Dorsolateral prefrontal cortex (tissue), 122 donors: ENCODE measurements at places on chromosomes 12 and 14.

DNA sequence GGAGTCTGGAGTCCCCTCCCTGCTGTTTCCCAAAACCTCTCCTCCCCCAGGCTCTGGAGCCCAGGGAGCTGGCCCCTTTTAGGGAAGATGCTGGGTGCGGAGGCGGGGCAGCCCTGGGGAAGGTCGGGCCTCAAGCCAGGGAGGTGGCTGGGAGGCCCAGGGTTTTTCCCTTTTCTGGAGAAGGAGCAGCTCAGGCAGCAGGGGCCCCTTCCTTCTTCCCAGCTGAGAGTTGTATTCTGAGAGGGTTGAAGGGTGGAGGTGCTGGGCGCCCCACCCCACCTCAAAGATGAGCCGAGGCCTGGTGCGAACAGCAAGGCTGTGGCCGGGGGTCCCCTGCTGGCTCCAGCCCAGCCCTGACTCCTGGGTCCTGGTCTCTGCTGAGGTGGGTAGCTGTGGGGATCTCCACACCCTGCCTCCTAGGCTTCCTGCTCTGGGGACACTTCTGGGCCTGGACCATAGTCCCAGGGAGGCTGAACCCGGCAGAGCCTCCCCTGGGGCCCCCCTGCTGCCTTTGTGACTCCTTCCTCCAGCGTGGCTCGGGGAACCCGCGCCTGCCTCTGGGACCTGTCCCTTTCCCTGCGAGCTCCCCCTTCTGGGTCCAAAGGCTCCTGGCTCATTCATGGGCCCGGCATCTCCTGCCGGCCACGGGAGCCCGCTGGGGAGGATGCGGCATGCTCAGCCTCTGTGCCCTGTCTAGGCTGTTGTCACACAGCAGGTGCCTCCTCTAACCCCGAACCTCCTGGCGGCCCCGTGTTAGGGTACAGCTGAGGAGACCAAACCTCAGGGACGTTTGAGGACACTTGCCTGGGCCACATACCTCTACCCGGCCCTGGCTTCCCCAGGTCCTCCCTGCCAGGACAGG is 4.4 kb downstream of the TRMT61A start:
- no peak for DNase-seq

GRCh38 chr12:39553476-39553875 is 66.1 kb downstream of the ABCD2 start:
- no peak for DNase-seq

GRCh38 chr12:124418791-124419190 is 123.9 kb downstream of the RFLNA start:
- no peak for DNase-seq

DNA sequence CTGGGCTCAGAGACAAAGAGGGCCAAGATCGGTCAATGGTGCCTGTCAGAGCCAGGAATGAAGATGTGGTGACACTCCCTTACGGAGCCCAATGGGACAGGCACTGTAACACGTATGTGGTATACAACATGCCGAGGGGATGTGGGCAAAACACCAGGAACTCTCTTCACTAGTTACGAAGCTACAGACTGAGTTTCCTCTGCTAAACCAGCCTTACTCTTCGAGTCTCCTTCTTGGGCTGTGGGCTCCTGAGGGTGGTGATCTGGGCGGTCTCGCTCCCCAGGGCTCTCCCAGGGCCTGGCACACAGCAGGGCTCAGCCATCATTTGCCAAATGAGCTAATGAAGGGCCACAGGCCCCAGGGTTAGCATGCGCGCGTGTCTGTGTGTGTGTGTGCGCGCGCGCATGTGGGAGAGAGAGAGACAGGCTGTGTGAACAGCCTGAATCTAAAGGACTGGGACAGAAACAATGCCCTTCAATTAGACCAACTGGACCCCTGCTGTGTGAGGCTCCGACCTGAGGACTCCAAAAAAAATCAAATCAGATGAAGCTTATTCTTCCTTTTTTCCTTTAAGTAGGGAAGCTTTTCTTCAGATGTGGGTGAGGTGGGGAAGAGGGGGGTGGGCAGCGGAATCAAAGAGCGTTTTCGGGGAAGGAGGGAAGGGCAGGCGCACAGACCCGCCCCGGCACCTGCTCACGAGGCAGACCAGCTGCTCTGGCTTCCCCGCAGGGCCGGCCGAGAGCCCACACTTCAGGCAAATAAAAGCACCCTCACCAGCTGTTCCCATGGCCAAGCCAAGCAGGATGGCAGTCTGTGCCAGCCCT is 42.5 kb downstream of the CCDC88C start:
- DNase-seq: peak; percentile 68

- no peak for DNase-seq
Observed at GRCh38 chr12:12436831-12437345, 80.0 kb downstream of the BORCS5 start.

DNA sequence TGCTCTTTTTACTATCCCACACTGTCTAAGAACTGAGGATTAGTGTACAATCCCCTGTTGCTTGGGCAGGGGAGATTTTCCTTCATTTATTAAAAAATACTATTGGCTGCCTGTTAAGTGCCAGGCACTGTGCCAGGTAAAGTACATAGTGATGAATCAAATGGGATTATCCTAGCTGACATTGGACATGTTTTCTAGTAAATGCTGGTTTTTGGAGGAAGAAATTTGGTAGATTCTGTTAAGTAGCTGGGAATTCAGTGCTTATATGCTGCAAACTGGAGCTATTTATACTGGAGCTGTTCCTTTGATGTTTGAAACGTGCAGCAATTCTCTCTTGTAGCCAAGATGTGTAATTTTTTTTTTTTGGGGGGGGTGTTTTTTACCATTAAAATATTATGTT is 299.6 kb downstream of the EMP1 start:
- DNase-seq: no peak

DNA sequence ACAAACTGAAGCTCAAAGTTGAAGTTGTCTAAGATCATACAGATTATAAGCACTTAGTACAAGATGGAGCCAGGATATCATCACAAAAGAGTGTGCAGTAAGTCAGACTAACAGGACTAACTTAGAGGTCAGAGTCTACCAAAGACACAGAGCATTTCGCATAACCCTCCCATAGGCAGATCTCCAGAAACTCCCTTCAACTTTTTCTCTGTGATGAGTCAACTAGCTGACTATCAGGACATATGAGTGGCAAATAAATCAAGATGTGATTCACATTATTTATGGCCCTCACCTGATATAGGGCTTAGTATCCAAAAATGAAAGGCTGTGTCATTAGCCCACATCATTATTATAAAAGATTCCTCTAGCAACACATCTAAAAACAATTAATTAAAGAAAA is 484.6 kb downstream of the GALC start:
- DNase-seq: no peak

DNA sequence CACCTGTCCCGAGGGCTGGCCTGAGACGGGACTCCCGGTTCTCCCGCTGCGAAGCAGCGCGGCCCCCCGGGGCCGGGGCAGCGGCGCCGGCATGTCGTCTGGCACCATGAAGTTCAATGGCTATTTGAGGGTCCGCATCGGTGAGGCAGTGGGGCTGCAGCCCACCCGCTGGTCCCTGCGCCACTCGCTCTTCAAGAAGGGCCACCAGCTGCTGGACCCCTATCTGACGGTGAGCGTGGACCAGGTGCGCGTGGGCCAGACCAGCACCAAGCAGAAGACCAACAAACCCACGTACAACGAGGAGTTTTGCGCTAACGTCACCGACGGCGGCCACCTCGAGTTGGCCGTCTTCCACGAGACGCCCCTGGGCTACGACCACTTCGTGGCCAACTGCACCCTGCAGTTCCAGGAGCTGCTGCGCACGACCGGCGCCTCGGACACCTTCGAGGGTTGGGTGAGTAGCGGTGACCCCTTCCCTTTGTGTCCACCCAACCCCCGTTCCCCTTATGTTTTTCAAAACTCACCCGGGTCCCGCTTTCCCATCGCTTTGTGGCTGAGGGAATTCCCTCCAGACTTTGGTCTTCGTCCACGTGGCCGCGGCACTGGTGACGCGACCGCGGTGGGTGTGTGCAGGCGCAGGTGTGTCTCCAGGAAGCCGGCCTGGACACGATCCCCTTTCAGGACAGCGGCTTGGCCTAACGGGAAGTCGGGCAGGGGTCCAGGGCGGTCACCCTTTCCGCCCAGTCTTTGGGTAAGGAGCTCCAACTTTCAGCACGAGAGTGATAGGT is 826 bp downstream of the PRKCH start:
- DNase-seq: no peak

- no peak for DNase-seq
Observed at GRCh38 chr12:14958361-14959125, 2.9 kb downstream of the ARHGDIB start.

- DNase-seq: no peak
Observed at GRCh38 chr14:56334458-56334857, 216.2 kb downstream of the PELI2 start.
